ENCODE measurements at places on chromosomes 4 and X.

DNA sequence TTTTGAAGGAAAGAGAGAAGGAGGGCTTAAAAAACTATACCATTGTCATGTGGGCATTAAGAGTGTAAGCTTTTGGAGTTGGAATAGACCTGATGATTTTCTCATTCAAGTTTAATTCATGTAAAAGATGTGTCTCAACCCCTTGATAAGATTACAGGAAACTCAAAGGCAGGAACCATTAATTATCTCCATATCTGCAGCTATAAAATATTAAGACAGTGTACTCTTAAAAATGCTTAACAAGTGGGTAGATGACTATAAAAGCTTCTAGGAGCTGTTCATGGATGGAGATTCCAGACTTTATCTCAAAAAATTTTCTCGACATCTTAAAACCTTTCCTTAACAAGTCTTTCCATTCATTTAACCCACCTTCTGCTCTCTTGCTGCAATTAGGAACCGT, 208.3 kb downstream of the PALLD start:
- DNase-seq = no peak

GRCh38 chrX:19824603-19825002, 62.8 kb downstream of the SH3KBP1 start:
- peak; percentile 18 for DNase-seq

- DNase-seq = no peak
Measured at GRCh38 chrX:10755439-10756334, 135.3 kb upstream of the MID1 start.

- no peak for DNase-seq
Measured at GRCh38 chr4:88489100-88489761, 32.3 kb downstream of the HERC5 start.

DNA sequence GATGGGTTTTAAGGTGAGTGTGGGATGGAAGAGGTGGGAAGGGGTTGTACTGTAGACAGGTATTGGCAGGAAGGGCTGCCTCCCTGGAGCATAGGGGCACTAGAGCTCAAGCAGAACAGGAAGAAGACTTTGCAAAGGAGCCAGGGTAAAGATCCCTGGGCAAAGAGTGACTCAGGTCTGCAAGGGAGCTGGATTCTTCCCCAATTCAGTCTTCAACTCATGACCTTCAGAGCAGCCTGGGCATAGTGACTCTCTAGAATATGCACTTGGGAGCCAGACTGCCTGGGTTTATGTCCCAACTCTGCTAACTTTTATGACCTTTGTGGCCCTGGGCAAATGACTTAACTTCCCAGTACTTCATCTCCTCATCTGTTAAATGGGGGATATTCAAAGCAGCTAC, 4.0 kb downstream of the LONRF3 start:
- no peak for DNase-seq

DNA sequence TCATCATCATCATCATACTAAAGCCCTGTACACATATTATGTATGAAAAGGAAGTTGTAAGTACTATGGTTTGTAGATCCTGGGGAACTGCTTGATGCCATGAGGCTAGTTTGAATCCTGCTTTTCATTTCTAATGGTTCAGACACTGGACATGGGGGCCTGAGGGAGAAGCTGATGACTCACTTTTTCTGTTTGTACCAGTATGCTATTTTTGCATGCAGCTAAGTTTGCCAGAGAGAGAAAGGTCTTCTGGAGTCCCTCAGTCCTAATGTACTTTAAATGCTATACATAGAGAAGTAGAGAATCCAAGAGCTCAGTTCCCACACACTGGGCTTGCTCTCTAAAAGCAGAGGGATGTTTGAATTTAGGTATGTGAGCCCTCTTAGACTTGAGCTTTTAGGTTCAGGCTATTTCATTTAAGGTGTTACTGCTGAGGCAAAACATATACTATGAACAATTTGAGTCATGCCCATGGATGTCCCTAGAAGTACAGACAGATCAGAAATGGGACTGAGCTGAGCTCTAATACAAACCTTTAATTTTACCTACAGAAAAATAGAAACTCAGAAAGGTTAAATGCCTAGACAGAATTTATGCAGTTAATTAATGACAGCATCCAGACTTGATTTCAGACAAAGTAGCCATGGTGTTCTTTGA, 17.6 kb upstream of the HS3ST1 start:
- DNase-seq = no peak

DNA sequence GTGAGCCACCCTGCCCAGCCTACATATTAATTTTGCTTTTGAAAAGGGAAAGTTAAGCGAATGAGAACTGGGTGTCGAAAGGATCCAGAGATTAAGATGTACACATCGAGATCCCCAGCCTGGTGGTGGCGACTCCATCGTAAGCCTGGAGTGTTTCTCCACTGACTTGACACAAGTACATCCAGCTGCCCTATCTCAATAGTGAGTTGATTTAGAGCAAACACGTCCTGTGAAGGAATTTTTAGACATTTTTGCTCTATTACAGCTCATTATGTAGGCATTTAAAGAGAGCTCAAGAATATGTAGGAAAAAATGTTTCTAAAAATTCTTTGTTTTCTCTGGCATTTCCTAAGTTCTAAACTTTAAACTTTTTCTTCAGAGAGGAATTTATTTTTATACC, 11.7 kb upstream of the CLDN34 start:
- no peak for DNase-seq

DNA sequence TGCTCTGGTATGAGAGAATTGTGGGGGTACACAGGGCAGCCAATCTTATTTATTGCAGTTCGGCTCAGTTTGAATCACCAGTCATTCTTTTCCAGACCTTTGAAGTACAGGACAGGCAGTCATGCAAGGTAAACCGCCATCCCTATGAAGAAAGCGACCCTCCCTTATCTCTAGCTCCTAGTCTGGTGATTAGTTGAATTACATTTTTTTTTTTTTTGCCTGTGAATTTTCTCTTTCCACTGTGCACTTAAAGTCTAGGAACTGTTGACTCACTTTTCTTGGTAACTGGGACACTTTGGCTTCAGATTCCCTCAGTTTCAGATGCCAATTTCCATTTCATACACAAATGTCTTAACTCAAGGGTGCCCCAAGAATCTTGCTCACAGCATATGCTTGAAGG, 82.4 kb upstream of the FAM9C start:
- no peak for DNase-seq

DNA sequence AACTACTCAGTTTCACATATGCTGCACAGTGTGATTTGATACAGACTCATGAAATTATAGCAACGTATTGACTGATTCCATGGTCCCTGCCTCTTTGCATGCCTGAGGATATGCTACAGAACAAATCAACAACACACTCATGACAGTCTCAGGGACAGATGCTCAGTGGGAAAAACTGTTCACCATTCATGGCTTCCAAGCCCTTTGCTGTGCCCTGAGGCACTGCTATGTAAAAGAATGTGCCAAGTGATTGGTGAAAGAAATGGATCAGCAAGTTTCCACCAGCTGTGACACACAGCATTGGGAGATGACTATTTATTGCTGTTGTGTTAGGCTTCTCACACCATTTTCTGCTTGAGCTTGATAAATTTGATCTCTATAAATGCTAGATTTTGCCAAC, 825.6 kb upstream of the INTU start:
- no peak for DNase-seq

DNA sequence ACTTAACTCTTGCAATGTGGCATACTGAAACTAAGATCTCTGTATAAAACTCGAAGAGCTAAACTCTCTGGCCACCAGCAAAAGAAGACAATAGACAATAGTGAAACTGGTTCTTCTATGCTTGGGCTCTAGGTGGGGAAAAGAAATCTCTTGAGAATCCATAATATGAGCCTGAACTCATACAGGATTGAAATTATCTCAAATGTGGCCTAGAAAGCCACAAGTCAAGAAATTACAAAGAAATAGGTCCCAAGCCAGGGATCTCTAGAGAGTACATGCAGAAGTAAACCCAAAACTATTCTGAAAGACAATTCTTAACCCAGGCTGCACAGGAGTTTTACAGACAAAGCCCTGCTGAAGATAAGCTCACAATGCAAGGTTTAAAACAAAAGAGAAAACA, 127.4 kb downstream of the ANAPC10 start:
- DNase-seq = no peak

DNA sequence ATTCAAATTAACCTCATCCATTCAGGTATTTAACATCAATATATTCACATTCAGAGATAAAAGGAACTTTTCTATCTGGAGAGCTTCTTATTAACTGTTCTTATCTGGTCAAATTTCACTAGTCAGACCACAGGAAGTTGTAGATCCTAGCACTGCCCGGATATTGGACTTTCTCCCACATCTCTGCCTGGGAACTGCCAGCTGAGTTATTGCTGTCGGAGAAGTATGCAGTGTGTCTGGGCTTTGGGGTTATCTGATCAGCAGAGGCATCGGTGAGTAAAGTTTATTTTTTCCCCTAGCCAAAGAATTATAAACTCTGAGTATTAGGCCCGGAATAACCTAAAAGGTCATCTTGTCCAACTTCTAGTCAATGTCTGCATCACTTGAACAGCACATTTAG, 45.1 kb downstream of the OR13H1 start:
- no peak for DNase-seq

GRCh38 chr4:89486042-89486441, 178.4 kb upstream of the GPRIN3 start:
- no peak for DNase-seq
